Regular cardiac myocyte (primary cell): ENCODE measurements at places on chromosomes 3 and 15. TPM values are rescaled to one million over a fixed set of nuclear protein-coding genes. Genes with fewer than 3 reads are reported as not detected.

Gene FES
- 15.7 and 30.2 TPM in 2 replicates for total RNA-seq

Gene GABRA5
- 0.28 TPM in 1 of 2 replicates, not detected in the other for total RNA-seq

Gene SPTBN5
- 0.28 and 0.38 TPM in 2 replicates for total RNA-seq

Gene ISLR
- 18.8 and 23.4 TPM in 2 replicates for total RNA-seq

Gene LSAMP
- total RNA-seq: under 0.01 and 0.28 TPM in 2 replicates

Gene GHRL
- total RNA-seq: not detected in 2 replicates

Gene MAGI1
- 28.9 and 40.3 TPM in 2 replicates for total RNA-seq

Gene MEF2A
- total RNA-seq: 15.7 and 44.8 TPM in 2 replicates

Gene CLPX
- total RNA-seq: 29.9 and 47.5 TPM in 2 replicates

Gene MAGEL2
- total RNA-seq: under 0.01 TPM in 2 replicates

Gene CISH
- 0.28 and 0.58 TPM in 2 replicates for total RNA-seq

Gene A4GNT
- total RNA-seq: not detected in 2 replicates

Gene GOLGA8B
- 10.4 and 28.8 TPM in 2 replicates for total RNA-seq

Gene CCR3
- total RNA-seq: not detected in 2 replicates

Gene STT3B
- 247 and 301 TPM in 2 replicates for total RNA-seq

Gene TOPAZ1
- not detected in 2 replicates for total RNA-seq

Gene FMN1
- 0.58 and 0.85 TPM in 2 replicates for total RNA-seq

Gene AADACL2
- not detected in 2 replicates for total RNA-seq

Gene ZCWPW2
- 0.38 and 1.4 TPM in 2 replicates for total RNA-seq

Gene MESP2
- 0.56 and 0.77 TPM in 2 replicates for total RNA-seq

Gene SOX14
- not detected in 2 replicates for total RNA-seq

Gene SI
- total RNA-seq: not detected in 2 replicates

Gene PLSCR4
- total RNA-seq: 21.9 and 86.8 TPM in 2 replicates

Gene PLIN1
- total RNA-seq: under 0.01 and 0.28 TPM in 2 replicates

Gene CFAP100
- not detected in 2 replicates for total RNA-seq

Gene NTRK3
- total RNA-seq: 0.19 and 3.1 TPM in 2 replicates

Gene COL6A5
- not detected in 2 replicates for total RNA-seq

Gene THAP10
- total RNA-seq: 3.4 and 5.2 TPM in 2 replicates

Gene ZNF774
- total RNA-seq: 1.7 and 3.1 TPM in 2 replicates

Gene ARRDC4
- 11.8 and 16.3 TPM in 2 replicates for total RNA-seq

Gene TRPM1
- under 0.01 TPM in 1 of 2 replicates, not detected in the other for total RNA-seq

Gene IQCF5
- not detected in 2 replicates for total RNA-seq

Gene DAZL
- not detected in 2 replicates for total RNA-seq

Gene INSYN1
- 1.5 and 1.7 TPM in 2 replicates for total RNA-seq

Gene CCDC39
- total RNA-seq: not detected in 2 replicates

Gene LSMEM2
- total RNA-seq: under 0.01 TPM in 1 of 2 replicates, not detected in the other

Gene C2CD4B
- total RNA-seq: 0.19 and 0.28 TPM in 2 replicates

Gene PLXNB1
- total RNA-seq: 5.6 and 25.4 TPM in 2 replicates

Gene SCG5
- total RNA-seq: 9.0 and 54.4 TPM in 2 replicates

Gene KY
- 0.56 and 0.96 TPM in 2 replicates for total RNA-seq

Gene TRAT1
- total RNA-seq: not detected in 2 replicates

Gene GPR87
- under 0.01 TPM in 2 replicates for total RNA-seq
